Fibroblast of mammary gland (primary cell): ENCODE measurements at places on chromosomes 11 and 22.

DNA sequence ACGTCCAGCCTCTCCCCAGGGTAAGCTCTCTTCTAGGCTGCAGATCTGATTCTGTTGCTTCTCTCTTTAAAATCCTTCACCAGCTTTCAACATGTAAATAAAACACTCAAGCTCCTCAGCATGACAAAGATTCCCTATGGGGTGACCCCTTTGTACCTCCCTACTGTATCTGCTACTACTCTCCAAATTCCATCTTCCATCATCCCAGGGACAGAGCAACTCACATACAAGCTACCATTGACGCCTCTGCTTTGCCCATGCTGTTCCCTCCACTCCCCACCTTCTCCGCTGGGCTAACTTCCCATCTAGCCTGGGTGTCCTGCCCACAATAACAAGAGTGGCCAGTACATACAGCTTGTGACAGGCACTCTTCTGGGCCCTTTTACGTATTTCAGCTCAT, 207.5 kb upstream of the ZBED5 start:
- DNase-seq, result no peak

- DNase-seq, result peak; percentile 93
Measured at GRCh38 chr22:36028646-36029405, at the start of gene RBFOX2. Gene RBFOX2 (minus strand): TSS chr22:36028824. CDS start chr22:36028425, 399 bp downstream.

DNA sequence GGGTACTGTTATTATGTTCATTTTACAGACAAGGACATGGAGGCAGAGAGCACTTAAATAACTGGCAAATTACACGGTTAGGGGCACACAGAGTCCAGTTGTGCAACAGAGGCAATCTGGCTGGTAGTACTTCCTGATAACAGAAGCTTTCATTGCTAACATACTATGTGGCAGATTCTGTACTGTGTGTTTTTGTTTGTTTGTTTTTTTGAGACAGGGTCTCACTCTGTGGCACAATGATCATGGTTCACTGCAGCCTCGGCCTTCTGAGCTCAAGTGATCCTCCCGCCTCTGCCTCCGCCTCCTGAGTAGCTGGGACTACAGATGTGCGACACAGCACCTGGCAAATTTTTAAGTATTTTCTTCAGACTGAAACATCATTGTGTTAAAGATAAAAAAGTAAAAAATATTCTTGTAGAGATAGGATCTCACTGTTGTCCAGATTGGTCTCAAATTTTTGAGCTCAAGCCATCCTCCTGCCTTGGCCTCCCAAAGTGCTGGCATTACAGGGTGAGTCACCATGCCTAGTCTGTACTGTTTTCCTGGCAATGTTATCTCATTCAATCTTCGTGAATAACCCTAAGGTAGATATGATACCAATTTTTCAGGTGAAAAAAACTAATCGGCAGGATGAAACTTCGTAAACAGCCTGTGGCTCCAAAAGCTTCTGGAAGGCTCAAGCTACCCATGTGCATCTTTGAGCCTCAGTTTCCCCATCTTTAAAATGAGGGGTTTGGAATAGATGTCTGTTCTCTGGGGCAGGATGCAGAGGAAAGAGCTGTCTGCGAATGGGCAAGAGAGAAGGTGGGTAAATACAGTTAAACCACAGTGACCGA, 921 bp upstream of the NUCB2 start:
- peak; percentile 23 for DNase-seq

- peak; percentile 30 for DNase-seq
Measured at GRCh38 chr11:62922653-62923431, 1.7 kb upstream of the CHRM1 start.

- DNase-seq, result no peak
Measured at GRCh38 chr11:87374038-87374807, 336.5 kb downstream of the TMEM135 start.

GRCh38 chr11:65040847-65041622, at the start of gene SAC3D1:
Gene SAC3D1 (plus strand): TSS chr11:65041210. CDS start chr11:65041293, 83 bp downstream.
- DNase-seq, result peak; percentile 96
